ENCODE measurements at places on chromosomes 4 and X. TPM values are rescaled to one million over a fixed set of nuclear protein-coding genes. Genes with fewer than 3 reads are reported as not detected.

HSPA4L gene
- 36.7 TPM for total RNA-seq

BEX1 gene
- not detected for total RNA-seq

CD38 gene
- total RNA-seq: not detected

FMR1NB gene
- total RNA-seq: not detected

RHOXF2B gene
- not detected for total RNA-seq

ETDB gene
- total RNA-seq: not detected

SUPT20HL2 gene
- not detected for total RNA-seq

C4orf51 gene
- not detected for total RNA-seq

PRAF2 gene
- total RNA-seq: 2.1 TPM

CLNK gene
- total RNA-seq: not detected

CENPE gene
- total RNA-seq: 1.0 TPM

CTAG1B gene
- not detected for total RNA-seq

FAM13A gene
- total RNA-seq: 8.0 TPM

MAGEA1 gene
- not detected for total RNA-seq

TCEAL7 gene
- total RNA-seq: 0.50 TPM

ASB5 gene
- not detected for total RNA-seq

ADAMTS3 gene
- 0.78 TPM for total RNA-seq

GIMD1 gene
- total RNA-seq: not detected

ARHGAP10 gene
- 26.7 TPM for total RNA-seq

NAP1L2 gene
- 0.68 TPM for total RNA-seq

CD99 gene
- total RNA-seq: 48.2 TPM

SGMS2 gene
- total RNA-seq: 126 TPM

GPC4 gene
- total RNA-seq: 0.34 TPM

DDX53 gene
- not detected for total RNA-seq

XG gene
- 0.43 TPM for total RNA-seq

STK32B gene
- total RNA-seq: under 0.01 TPM

GUCY1B1 gene
- 1.4 TPM for total RNA-seq

HPGDS gene
- not detected for total RNA-seq

TCP11X2 gene
- total RNA-seq: not detected

AWAT2 gene
- not detected for total RNA-seq

RRAGB gene
- 29.8 TPM for total RNA-seq

OTC gene
- not detected for total RNA-seq

CHRDL1 gene
- total RNA-seq: not detected

PABPC5 gene
- not detected for total RNA-seq

IDH3G gene
- 22.9 TPM for total RNA-seq

FGF13 gene
- total RNA-seq: 3.0 TPM

ERVMER34-1 gene
- total RNA-seq: 9.0 TPM

SORCS2 gene
- total RNA-seq: under 0.01 TPM

BRS3 gene
- total RNA-seq: not detected

HGFAC gene
- total RNA-seq: 0.21 TPM

RAB41 gene
- total RNA-seq: not detected

CT55 gene
- not detected for total RNA-seq
